ENCODE measurements at places on chromosomes 12 and 14. TPM values are rescaled to one million over a fixed set of nuclear protein-coding genes. Genes with fewer than 3 reads are reported as not detected.

Gene DPPA3
- total RNA-seq, result not detected

Gene ARMH4
- 3.2 TPM for total RNA-seq

GRCh38 chr12:98738002-98738401, 92.9 kb downstream of the APAF1 start:
- H3K27me3 ChIP-seq, result no peaks in the 10 kb centered on the region
- no peak for DNase-seq
- no peak overlapping the region for H3K4me3 ChIP-seq
- peaks cover 6% of the 10 kb centered on the region for H3K4me1 ChIP-seq

- H3K27ac ChIP-seq, result no peak overlapping the region
- DNase-seq, result no peak
- peaks cover 53% of the 10 kb centered on the region for H3K4me1 ChIP-seq
- H3K36me3 ChIP-seq, result no peaks in the 10 kb centered on the region
Measured at GRCh38 chr12:580813-581212, 82.4 kb downstream of the NINJ2 start.

GRCh38 chr14:37453985-37454384, 141.1 kb downstream of the FOXA1 start:
- H3K27ac ChIP-seq, result no peak overlapping the region
- DNase-seq, result no peak
- no peaks in the 10 kb centered on the region for H3K4me1 ChIP-seq
- H3K4me3 ChIP-seq, result no peak overlapping the region
- no peaks in the 10 kb centered on the region for H3K27me3 ChIP-seq
- H3K36me3 ChIP-seq, result no peaks in the 10 kb centered on the region

DNA sequence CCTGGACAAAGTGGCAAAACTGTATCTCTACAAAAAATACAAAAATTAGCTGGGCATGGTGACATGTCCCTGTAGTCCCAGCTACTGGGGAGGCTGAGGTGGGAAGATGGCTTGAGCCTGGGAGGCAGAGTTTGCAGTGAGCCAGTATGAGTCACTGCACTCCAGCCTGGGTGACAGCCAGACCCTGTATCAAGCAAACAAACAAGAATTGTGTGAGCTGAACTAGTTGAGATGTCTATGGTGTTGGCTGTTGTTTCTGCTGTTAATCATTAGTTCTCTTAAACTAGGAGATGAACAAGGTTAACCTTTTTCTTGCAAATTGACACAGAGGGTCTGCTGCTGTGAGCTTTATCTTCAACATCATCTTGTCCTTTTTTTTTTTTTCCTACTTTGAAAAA, 23.6 kb downstream of the RASSF3 start:
- DNase-seq, result no peak
- no peaks in the 10 kb centered on the region for H3K36me3 ChIP-seq
- H3K27me3 ChIP-seq, result no peaks in the 10 kb centered on the region
- H3K27ac ChIP-seq, result no peak overlapping the region

DNA sequence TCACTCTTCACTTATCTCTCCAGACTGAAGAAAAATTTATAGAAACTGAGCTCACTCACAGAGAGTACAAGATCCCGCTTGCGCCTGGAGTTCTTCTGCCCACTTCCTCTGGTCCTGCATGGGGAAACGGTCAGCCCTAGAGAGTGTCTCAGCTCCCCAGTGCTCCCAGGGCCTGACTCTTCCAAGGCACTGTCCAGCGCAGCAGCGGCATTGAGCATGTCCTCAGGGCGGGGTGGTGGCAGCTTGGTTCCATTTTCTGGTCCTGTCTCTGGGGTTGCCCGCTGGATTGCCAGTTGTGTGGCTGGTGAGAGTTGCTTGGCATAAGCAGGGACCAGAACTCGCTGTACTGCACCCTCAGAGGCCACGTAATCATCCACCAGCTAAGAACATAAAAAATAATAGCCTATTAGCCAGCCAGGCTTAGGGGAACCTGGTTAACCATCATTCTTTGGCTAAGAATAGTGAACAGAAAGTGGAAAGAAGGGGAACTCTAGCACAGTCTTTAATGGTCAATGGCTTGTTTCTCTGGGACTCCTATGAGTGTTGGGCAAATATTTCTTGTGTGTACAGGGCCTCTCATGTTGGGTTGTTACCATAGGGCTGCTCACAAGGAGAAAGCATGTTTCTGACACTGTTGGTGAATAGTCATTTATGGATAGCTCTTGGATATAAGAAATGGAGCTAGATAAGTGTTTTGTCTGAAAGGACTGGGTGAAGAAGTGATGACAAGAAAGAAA, 13.7 kb upstream of the AJUBA start:
- no peak for DNase-seq
- H3K27me3 ChIP-seq, result no peaks in the 10 kb centered on the region
- H3K27ac ChIP-seq, result no peak overlapping the region

DNA sequence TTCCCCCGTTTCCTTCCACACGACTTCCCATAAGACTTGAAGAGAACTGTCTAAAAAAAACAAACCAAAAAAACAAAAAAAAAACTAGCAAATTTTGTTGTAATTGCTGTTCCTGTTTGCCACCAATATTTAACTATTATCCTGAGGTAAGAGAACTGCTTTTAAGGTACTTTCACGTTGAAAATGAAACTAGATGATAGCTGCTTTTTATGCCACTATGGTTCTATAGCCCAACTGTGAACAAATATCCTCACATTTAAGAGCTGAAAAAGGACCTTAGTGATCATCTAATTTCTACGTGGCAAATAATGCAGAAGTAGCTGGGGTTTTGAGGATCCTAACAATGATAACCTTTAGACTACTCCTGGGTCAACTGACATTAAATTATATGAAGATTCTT, 98.6 kb downstream of the TAOK3 start:
- H3K4me3 ChIP-seq, result no peak overlapping the region
- H3K4me1 ChIP-seq, result no peaks in the 10 kb centered on the region
- DNase-seq, result no peak
- H3K27me3 ChIP-seq, result no peaks in the 10 kb centered on the region
- no peak overlapping the region for H3K27ac ChIP-seq

- peaks cover 27% of the 10 kb centered on the region for H3K36me3 ChIP-seq
- no peaks in the 10 kb centered on the region for H3K4me1 ChIP-seq
- H3K4me3 ChIP-seq, result no peak overlapping the region
- no peak for DNase-seq
Measured at GRCh38 chr12:51245476-51246253, 7.0 kb downstream of the DAZAP2 start.

Gene ANO6
- 36.8 TPM for total RNA-seq

- H3K36me3 ChIP-seq, result no peaks in the 10 kb centered on the region
- no peak overlapping the region for H3K4me3 ChIP-seq
- no peaks in the 10 kb centered on the region for H3K27me3 ChIP-seq
- DNase-seq, result no peak
Measured at GRCh38 chr12:93453633-93454032, 11.9 kb upstream of the UBE2N start.

- peaks cover 4% of the 10 kb centered on the region for H3K36me3 ChIP-seq
- no peak overlapping the region for H3K4me3 ChIP-seq
- peak; percentile 64 for DNase-seq
Measured at GRCh38 chr12:53171725-53172329, 8.7 kb upstream of the ZNF740 start.

- H3K4me1 ChIP-seq, result no peaks in the 10 kb centered on the region
- no peaks in the 10 kb centered on the region for H3K36me3 ChIP-seq
- H3K4me3 ChIP-seq, result no peak overlapping the region
- no peak overlapping the region for H3K27ac ChIP-seq
Measured at GRCh38 chr12:32921397-32921796, 24.8 kb upstream of the PKP2 start.

Gene NTS
- total RNA-seq, result 4.2 TPM

Gene STAC3
- 0.84 TPM for total RNA-seq

Gene CTSG
- total RNA-seq, result not detected

GRCh38 chr12:68264857-68265256, 11.5 kb upstream of the IL22 start:
- no peak overlapping the region for H3K4me3 ChIP-seq
- no peak for DNase-seq
- H3K36me3 ChIP-seq, result no peaks in the 10 kb centered on the region
- no peaks in the 10 kb centered on the region for H3K4me1 ChIP-seq

Gene PDZRN4
- total RNA-seq, result 0.19 TPM

- no peaks in the 10 kb centered on the region for H3K36me3 ChIP-seq
- no peak overlapping the region for H3K4me3 ChIP-seq
- H3K27ac ChIP-seq, result no peak overlapping the region
- H3K4me1 ChIP-seq, result peaks cover 25% of the 10 kb centered on the region
Measured at GRCh38 chr12:113468365-113469223, 3.1 kb downstream of the LHX5 start.

Gene OXA1L
- 64.2 TPM for total RNA-seq

Gene ITGB7
- total RNA-seq, result 1.8 TPM

DNA sequence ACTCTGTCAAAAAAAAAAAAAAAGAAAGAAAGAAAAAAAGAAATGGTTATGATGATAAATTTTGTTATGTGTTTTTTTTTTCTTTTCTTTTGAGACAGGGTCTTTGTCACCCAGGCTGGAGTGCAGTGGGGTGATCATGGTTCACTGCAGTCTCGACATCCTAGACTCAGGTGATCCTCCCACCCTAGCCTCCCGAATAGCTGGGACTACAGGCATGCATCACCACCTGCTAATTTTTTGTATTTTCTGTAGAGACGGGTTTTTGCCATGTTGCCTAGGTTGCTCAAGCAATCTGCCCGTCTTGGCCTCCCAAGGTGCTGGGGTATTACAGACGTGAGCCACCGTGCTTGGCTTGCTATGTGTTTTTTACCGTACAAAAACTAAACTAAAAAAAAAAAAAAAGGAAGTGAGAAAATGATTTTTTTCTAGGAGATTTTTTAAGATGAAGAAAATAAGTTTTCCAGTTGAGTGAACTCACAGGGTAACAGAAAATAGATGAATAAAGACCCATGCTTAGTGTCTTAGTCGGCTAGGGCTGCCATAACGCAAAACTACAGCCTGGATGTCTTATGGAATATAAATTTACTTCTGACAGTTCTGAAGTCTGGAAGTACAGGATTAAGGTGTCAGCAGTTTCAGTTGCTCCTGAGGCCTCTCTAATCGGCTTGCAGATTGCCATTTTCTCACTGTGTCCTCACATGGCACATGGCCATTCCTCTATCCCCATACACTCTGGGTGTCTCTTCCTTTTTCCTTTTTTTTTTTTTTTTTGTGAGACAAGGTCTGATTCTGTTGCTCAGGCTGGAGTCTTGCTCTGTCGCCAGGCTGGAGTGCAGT, 13.2 kb upstream of the APOF start:
- H3K36me3 ChIP-seq, result no peaks in the 10 kb centered on the region
- no peak for DNase-seq
- no peak overlapping the region for H3K27ac ChIP-seq
- H3K4me3 ChIP-seq, result no peak overlapping the region

DNA sequence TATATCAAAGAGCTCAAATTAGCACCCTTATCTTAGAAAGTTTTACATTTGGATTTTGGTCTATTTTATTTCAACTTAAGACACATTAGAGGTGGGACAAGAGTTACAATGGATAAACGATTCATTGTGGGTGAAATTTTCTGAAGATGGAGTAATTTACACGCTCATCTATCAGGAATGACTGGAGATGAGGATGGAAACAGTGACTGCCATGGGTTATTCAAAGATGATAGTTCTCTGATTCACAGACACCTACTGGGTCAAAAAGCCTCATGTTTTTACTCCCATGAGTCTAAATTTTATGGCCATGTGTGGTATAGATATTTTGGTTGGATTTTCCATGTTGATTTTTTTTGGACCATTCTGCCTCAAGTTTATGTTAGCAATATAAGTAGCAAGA, 22.1 kb downstream of the SAMD4A start:
- H3K4me3 ChIP-seq, result no peak overlapping the region
- H3K27me3 ChIP-seq, result no peaks in the 10 kb centered on the region
- no peaks in the 10 kb centered on the region for H3K36me3 ChIP-seq
- H3K27ac ChIP-seq, result no peak overlapping the region

Gene DTX1
- 16.6 TPM for total RNA-seq

DNA sequence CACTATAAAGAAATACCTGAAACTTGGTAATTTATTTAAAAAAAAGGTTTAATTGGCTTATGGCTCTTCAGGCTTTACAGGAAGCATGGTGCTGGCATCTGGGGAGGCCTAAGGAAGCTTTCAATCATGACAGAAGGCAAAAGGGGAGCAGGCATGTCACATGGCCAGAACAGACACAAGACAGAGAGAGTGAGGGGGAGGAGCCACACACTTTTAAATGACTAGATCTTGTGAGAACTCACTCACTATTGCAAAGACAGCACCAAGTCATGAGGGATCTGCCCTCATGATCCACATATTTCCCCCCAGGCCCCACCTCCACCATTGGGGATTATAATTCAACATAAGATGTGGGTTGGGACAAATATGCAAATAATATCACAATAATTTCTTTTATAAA, 355.6 kb downstream of the DAD1 start:
- H3K4me3 ChIP-seq, result no peak overlapping the region
- no peak overlapping the region for H3K27ac ChIP-seq
- H3K36me3 ChIP-seq, result no peaks in the 10 kb centered on the region

- no peaks in the 10 kb centered on the region for H3K4me1 ChIP-seq
- H3K36me3 ChIP-seq, result no peaks in the 10 kb centered on the region
- no peak overlapping the region for H3K4me3 ChIP-seq
- H3K27ac ChIP-seq, result no peak overlapping the region
Measured at GRCh38 chr12:127360580-127360979, 906.4 kb upstream of the TMEM132C start.

DNA sequence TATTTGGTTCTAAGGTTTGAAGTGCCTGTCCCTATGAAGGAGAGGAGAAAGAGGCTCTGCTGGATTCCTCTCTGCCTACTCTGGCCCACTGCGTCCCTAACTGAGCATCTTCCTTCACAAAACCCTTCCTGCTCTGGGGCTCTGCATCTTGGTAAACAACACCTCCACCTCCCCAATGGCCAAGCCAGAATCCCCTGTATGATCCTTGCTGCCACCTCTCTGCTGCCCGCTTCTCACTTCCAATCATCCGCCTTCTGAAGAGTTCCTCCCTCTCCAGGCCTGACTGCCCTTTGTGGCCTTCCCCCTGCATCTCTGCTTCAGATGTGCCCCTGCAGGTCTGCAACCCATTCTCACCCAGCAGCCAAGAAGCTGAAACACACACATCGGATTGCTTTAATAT, 110.6 kb upstream of the RPH3A start:
- H3K27me3 ChIP-seq, result no peaks in the 10 kb centered on the region
- no peak for DNase-seq
- no peak overlapping the region for H3K4me3 ChIP-seq
- H3K4me1 ChIP-seq, result no peaks in the 10 kb centered on the region

- no peak for DNase-seq
- peaks cover 7% of the 10 kb centered on the region for H3K4me1 ChIP-seq
- no peak overlapping the region for H3K27ac ChIP-seq
- no peak overlapping the region for H3K4me3 ChIP-seq
- no peaks in the 10 kb centered on the region for H3K36me3 ChIP-seq
- no peaks in the 10 kb centered on the region for H3K27me3 ChIP-seq
Measured at GRCh38 chr12:75476071-75476470, 4.5 kb upstream of the GLIPR1 start.

GRCh38 chr12:50971946-50972345, 19.6 kb downstream of the HIGD1C start:
- no peaks in the 10 kb centered on the region for H3K27me3 ChIP-seq
- no peak overlapping the region for H3K27ac ChIP-seq
- no peak overlapping the region for H3K4me3 ChIP-seq
- no peaks in the 10 kb centered on the region for H3K36me3 ChIP-seq

Gene NEDD8
- 49.3 TPM for total RNA-seq

Gene CEBPE
- 0.08 TPM for total RNA-seq
